Lung microvascular endothelial cell (primary cell): ENCODE measurements at places on chromosomes 7 and 10.

DNA sequence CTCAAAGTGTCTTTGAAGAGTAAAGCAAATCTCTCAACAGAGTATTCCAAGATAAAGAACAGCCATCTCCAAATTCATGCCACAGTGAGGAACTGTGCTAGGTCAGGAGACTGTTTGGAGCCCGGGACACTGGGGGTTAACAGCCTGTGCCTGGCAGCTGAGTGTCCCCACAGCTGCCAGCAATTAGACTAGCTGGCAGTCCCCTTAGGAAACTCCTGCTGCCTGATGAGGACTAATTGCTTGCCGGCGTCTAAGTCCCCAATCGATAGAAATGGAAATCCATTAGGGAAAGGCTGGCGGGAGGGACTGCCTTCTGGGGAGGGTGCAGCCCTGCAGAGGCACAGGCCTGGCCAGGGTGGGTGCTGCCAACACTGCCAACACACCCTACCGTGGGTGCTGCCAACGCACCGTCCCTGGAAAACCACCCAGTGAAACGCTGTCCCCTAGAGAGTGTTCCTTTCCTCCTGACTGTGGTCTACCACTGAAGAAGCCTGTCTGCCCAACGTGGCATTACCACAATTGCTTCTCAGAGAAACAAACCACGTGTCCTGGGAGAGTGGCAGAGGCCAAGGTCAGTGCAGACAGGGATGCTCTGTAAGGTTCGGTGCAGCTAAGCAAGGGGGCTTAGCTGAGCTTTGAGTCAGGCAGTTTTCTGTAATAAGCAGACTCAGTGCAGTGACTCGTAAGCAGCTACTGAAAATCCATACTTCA, 60.8 kb downstream of the XRCC2 start:
- DNase-seq, result no peak

DNA sequence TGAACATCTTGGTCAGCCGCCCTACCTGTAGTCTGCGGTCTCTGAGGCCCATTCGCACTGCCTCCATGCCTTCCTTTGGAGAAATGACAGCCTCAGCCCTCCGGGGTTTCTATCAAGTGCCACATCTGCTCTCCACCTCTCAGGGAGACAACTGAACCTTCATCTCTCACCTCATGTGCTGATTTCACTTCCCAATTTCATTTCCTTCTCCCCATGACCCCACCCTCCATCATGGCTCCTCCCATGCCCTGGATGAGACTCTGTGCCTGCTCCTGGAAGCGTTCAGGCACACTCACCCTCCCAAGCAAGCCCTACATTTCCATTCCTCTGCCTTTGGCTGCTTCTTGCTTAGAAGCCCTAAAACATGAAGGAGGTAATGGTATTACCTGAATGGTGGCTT, 7.8 kb upstream of the SCD start:
- no peak for DNase-seq

- no peak for DNase-seq
These were observed 1.9 kb downstream of the HOXA9 start for GRCh38 chr7:27163288-27164044.

GRCh38 chr10:62511238-62511637, 137.1 kb downstream of the ZNF365 start:
- no peak for DNase-seq

DNA sequence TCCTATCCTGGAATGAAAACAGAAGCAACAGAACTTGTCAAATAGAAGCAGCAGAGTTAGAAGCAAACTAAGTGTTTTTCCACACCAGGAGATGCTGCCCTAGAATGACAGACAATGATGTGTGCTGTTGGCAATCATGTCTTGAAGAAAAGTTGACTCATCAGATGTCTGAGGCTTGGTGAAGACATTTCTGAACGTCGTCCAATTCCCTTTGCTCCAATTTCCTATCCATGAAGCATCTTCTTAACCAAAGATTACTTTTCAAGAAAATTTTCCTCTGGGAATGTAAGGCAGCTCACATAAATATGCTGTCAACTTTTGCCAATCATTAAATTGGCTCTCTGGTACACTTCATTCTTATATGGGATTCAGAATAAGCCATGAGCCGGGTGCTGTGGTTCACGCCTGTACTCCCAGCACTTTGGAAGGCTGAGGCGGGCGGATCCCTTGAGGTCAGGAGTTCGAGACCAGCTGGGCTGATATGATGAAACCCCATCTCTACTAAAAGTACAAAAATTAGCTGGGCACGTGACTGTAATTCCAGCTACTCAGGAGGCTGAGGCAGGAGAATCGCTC, 34.6 kb downstream of the MALSU1 start:
- peak; percentile 90 for DNase-seq

DNA sequence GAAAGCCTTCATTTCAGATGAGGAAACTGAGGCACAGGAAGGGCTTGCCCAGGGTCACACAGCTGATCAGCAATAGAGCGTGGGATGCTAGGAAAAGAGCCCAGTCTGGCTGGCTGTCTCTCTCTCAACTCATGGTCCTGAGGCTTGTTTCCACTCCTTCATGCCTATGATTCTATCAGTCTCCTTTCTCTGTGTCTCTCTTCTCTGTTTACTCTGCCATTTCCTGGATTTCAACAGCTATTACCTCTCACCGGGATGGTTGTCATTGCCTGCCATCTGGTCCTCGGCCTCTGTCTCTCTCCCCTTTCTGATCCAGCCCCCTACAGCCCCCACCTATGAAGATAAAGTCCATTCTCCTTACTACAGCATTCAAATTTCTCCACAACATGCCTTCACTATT, 93.3 kb upstream of the AGBL3 start:
- no peak for DNase-seq

- no peak for DNase-seq
These were observed 334.4 kb upstream of the CACNA2D1 start for GRCh38 chr7:82778021-82778420.

DNA sequence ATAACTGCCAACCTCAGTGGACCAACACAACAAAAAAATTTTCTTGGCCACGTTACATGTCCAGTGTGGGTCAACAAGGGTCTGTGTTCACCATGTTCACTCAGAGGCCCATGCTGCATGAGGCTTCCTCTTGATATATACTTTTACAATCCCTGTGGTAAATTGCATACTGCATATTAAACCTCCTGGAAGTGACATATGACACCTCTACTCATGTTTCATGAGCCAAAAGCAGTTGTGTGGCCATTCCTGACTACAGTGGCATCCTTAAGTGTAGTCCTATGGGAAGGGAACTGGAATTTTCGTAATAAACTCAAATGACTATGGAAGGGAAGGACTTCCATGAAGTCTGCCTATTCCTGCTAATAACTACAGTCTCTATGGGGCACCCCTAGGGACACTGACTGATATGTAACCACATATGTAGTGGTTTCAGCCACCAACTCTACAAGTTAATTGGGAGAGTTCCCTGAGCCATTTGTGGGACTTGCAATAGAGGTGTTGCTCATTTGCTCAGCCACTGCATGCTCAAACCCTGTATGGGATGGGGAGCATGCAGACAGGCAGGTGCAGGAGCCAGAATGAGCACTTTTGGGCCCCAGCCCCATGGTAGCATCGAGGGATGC, 9.7 kb downstream of the DYNC1I1 start:
- DNase-seq, result no peak

DNA sequence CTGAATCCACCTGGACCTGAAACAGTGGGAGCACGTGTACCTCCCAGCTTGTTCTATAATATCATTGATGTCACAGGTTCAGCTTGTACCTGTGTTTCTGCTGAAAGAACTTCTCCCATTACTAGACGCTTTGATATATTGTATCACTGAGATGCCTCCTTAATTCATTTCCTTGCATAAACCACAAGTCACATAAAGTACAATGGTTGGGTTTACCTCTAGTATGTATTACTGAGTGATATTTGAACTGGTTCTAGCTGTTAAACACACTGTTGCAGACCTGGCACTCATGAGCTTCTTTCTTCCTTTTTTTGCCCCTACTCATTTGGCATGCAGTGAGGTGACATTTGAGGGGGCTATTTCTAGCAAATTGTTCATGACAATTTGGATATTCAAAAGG, 106.6 kb upstream of the KLF14 start:
- no peak for DNase-seq

GRCh38 chr10:16989826-16990293, 139.8 kb downstream of the CUBN start:
- DNase-seq, result no peak

DNA sequence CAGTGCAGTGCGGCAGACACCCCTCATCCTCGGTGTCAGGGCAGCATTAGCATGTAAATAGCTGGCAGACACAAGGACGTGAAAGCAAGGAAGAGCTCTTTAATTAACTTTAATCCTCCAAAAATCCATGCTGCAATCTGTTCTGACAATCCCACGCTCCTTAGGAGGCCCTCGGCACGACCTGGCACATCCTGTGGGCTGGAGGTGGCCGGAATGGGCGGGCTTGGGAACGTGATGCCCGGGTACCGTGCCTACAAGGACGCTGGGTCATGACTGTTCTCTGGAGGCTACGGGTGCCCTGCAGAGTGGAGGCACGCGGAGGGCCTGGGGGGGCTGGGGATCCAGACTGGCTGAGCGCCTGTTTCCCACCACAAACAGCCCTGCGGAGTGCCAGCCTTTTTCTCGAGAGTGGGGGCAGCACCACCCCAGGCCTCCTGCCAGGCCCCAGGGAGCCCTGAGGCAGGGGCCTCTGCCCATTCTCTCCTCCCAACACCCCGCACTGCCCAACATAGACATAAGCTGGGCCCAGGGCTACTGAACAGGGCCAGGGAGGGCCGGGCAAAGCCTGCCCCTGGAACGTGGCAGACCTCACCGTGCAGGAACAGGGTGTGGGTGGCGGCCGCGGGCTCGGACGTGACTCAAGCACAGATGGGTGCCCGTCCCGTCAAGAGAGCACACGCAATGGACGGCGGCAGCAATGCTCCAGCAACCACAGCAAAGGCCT, 189.3 kb downstream of the MAD1L1 start:
- no peak for DNase-seq

DNA sequence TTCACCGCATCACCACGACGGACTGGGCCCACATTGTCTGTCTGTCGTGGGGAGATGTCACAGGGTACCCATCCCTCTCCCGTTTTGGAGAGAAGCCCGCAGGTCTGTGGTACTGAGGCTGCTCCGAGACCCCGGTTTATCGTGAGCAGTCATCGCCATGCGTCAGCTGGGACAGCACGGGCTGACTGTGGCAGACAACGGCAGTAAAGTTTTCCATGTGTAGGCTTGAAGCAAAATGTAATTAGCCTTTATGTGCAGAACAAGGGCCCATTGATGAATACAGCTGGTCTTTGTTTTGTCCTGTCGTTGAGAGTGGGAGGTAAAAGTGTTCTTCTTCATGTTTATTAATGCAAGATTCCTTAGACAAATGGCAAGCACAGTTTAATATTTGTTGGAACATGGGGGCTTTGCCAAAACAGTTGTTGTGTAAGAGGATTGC, 167.4 kb upstream of the SH2B2 start:
- DNase-seq, result no peak

DNA sequence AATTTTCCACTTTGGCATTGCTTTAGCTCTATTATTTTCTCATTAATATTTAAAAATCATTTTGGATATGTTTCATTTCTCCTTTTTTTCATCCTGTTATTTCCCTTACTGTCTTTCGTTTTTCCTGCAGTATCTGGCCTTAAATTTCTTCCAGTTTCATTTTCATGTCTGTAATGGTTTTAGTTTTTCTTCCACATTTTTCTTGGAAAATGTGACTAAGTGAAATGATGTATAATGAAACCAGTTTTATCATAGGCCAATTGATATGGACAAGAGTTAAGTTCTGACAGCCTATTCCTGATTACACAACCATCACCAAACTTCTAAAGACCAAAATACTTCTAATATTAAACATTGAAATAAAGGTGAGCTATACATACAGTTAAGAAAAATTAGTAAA, 158.5 kb downstream of the LHFPL3 start:
- no peak for DNase-seq

- no peak for DNase-seq
These were observed 14.9 kb upstream of the DDC start for GRCh38 chr7:50580057-50580456.

- peak; percentile 43 for DNase-seq
These were observed 36.1 kb downstream of the ARHGAP19 start for GRCh38 chr10:97256356-97256755.

DNA sequence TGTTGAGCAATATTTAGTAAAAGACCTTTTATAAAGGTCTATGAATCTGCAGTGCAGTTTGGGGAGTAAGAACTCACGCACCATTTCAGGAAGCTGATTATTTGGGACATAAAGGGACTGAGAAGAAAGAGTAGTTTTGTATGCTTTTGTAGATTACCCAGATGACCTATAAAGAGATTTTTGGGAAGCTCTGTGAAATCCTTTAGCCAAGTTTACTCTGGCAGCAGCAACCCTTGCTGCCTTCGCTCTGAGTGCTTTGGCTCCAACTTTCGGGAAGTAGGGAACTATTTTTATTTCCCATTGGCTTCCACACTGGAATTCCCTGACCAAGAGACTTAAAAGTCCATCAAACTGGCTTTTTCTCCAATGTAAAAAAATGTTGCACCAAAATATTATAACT, 1110.1 kb upstream of the PHF14 start:
- no peak for DNase-seq

DNA sequence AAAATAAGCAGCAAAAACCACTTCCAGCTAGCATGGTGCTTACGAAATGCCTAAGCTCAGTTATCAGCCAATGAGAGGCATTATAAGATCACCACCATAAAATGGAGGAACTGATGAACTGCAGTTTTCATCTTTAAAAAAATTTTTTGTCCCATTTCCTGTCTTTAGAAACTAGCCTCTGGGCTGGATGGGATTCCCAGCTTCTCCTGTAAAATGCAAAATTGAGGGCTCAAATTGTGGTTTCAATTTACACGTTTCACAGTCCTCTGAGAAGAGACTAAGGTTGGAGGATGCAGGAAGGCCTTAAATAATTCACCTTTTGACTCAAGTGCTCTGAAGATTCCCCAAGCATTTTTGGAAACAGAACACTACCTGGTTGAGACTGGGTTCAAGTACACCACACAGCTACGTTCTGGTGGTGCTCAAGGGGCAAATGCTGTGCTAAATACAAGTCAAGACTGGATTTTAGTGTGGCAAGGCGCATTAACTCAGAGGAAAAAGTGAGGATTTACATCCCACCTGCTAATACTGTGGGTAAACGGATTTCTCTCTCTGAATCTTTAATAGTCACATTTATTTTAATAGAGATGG, 951 bp downstream of the ZNF25 start:
- DNase-seq, result peak; percentile 1

DNA sequence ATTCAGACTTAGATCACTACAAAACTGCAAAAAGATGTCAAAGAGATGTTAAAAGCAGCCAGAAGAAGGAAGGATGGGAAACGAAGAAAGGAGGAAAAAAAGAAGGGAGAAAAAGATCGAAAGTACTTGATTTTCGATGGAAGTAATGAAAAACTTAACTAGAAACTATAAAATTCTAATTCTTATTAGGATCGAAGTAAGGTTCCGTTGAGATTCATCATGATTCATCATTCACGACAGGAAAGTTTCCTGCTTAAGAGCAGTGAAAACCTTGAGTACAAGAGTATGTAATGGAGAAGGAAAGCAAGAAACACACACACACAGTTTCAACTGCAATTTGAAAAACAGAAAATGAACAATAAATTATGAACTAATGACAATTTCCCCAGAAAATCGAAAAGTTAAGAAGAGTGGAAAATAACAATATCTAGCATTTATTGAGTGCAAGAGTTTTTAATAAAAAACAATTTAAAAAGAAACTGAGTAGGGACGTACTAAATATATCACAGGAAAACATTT, 1.1 kb upstream of the ING3 start:
- peak; percentile 44 for DNase-seq

GRCh38 chr7:22577470-22578001, 77.5 kb upstream of the STEAP1B start:
- peak; percentile 79 for DNase-seq
